ENCODE measurements at places on chromosomes 6 and 20.

- no peak for DNase-seq
Measured at GRCh38 chr6:154995254-154996015, at the start of gene TIAM2. TSS of gene TIAM2 (plus strand) at chr6:154995315. CDS start at chr6:155129224, 133,909 bp downstream.

GRCh38 chr20:38246357-38247165 lies 14.0 kb downstream of the KIAA1755 start:
- no peak for DNase-seq

- no peak for DNase-seq
Measured at GRCh38 chr6:137978252-137978896, 111.3 kb downstream of the TNFAIP3 start.

DNA sequence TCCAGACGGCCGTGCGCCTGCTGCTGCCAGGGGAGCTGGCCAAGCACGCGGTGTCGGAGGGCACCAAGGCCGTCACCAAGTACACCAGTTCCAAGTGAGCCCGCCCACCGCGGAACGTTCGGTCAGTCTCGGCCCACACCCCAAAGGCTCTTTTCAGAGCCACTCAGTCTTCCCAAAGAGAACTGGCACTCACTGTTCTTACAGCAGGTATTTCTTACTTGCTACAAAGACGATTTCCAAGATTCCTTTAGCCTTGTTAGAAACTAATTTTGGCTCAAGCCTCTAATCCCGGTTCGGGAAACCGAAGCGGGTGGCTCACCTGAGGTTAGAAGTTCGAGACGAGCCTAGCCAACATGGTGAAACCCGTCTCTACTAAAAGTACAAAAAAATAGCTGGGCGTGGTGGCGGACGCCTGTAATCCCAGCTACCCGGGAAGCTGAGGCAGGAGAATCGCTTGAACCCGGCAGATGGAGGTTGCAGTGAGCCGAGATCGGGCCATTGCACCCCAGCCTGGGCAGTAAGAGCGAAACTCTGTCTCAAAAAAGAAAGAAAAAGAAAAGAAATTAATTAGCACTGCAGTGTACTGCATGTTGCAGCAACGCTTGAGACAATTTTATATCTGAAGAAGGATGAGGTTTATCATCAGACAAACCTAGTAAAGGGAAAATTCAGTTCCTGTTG lies 73.1 kb downstream of the OR2B2 start:
- DNase-seq, result no peak
